NT2/D1 (cell line): ENCODE measurements at places on chromosomes 2 and 18.

GRCh38 chr2:98026927-98027522 lies 31.3 kb upstream of the TMEM131 start:
- no peak for DNase-seq

DNA sequence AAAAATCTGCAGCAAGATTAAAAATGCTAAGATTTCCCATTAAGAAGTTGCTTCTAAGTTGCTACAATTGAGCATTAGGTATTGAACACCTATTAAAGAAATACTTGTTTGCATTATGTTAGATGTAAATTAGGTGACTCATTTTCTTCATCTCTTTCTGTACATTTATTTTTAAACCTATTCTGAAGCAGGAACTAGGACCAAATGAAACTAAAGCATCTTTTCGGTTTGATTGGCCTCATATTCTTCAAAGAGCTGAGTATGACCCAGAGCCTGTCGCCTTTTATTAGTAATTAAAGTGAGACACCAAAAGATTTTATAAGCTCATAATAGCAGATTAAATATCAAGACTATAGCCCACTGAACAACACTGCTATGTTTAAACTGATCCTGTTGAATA lies 83.4 kb upstream of the ZEB2 start:
- DNase-seq: no peak

DNA sequence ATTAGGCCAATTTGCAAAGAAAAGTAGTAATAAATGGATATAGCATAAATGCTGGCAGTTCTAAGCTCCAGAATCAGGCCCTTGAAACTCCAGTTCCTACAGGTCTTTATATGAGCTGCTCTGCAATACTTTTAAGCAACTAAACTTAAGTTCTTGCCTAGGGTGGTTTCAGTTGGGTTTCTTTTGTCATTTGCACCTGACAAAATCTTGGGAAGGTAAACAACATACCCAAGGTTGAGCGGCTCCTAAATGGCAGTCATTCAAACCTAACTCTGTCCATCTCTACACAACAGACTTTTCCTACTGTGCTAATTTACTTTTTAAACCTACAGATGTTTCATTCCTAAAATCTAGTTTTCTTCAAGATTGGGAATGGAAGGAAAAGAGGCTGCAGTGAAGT lies 9.3 kb upstream of the KANSL1L start:
- DNase-seq: no peak

- no peak for DNase-seq
These were observed 220.5 kb downstream of the CYP26B1 start for GRCh38 chr2:71926876-71927756.

DNA sequence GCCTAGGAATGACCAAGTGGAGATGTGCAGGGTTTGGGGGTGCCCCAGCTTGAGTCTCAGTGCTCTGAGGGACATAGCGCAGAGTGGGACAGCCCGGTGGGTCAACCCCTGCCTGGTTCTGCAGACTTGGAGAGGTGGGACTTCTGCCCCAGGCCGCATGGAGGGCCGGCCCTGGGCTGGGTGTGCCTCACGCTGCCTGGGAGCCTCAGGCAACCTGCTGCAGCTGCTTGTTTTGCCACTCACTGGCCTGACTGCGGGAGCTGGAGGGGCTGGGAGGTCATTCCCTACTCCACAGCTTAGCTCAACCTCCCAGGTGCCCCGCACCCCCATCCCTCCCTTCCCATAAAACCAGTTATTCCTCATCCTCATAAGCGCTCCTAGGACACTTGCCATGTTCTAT lies 33.1 kb downstream of the ODC1 start:
- no peak for DNase-seq

GRCh38 chr2:235568431-235568830 lies 74.6 kb downstream of the AGAP1 start:
- no peak for DNase-seq

DNA sequence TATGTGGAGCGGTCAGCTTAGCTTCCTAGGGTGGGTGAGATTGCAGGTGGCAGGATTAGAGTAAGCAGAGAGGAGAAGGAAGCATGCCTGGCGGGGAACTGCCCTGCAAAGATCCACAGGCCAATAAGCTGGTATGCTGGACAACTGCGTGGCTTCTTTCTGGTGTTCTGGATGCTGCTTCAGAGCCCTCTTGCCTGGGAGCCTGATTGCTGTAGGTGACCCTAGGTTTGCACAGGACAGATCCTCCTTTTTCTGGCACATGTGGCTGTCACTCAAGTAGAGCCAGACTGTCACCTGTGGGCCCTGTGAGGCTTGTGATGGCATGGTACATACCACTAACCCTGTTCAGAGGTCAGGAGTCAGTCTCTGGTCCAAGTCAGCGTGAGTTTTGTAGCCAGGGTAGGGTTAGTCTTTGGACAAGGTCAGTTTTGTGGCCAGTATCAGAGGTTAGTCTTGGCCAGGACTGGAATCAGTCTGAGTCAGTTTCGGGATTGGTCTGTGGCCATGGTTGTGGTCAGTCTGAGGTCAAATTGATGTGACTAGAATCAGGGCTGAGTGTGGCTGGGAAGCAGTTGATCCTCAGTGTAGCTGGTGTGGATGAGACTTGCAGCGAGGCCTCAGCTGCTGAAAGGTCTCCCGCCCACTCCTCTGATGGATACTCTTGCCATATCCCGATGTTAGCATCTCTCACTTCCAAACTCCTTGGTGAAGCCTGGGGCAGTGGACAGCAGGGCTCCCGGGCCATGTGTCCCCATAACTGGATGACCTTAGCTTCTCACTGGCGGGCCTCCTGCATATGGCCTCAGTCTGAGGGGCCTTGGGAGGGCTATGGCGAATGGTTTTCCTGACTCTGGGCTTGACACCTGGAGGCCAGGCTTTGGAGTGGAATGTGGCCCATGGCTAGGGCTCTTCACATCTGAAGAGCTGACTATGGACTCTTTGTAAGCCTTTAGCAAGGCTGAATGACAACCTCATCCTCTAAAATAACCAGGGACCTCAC lies 260.5 kb downstream of the DYSF start:
- DNase-seq: no peak

DNA sequence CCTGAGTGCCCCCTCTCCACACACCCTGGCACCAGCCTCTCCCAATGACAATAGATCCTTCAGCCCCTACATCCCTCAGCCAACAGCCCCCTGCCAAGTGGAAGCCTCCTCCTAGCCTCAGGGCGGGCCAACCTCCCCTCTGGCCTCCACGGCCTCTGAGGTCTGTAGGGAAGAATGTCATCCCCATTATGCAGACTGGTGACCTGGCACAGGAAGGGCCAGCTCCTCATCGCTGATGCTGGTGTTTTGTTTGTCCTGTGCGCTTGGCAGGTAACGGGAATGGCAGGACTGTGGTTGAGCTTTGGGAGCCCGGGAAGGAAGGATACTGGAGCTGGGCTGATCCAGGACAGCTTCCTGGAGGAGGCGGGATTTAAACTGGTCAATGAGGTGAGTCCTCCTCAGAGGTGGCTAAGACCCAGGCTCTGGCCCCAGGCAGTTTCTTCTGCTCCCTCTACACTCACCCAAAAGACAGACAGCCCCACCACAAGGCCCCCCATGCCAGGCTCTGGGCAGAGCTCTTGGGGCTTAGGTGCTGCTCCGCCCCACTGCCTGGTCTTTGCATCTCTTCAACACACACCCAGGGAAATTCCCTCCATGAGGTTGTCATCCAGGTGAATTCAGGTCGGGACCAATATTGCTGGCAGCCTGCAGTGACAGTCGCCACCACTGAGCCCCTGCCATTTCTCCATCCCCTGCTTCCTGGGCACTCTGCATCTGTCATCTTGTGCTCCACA lies 75.2 kb upstream of the SMAD7 start:
- DNase-seq: no peak

- no peak for DNase-seq
These were observed 110.2 kb upstream of the RBBP8 start for GRCh38 chr18:22822841-22823508.

DNA sequence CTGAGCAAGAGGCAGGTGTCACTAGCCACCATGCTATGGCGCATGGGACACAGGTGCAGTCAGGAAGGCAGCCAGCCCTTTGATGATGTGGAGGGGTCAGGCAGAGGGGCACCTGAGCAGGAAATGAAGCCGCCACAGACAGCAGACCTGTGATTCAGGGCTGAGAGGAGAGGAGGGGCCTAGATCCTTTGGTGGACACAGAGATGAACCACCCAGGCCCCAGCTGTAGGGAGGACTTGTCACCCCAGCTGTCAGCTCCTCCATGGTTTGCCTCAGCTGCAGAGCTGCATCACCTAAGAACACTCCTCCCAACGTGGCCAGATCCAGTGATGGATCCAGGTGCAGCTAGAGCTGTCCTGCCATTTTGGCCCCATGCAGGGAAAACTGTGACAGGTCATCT lies 11.6 kb downstream of the ASB18 start:
- no peak for DNase-seq

DNA sequence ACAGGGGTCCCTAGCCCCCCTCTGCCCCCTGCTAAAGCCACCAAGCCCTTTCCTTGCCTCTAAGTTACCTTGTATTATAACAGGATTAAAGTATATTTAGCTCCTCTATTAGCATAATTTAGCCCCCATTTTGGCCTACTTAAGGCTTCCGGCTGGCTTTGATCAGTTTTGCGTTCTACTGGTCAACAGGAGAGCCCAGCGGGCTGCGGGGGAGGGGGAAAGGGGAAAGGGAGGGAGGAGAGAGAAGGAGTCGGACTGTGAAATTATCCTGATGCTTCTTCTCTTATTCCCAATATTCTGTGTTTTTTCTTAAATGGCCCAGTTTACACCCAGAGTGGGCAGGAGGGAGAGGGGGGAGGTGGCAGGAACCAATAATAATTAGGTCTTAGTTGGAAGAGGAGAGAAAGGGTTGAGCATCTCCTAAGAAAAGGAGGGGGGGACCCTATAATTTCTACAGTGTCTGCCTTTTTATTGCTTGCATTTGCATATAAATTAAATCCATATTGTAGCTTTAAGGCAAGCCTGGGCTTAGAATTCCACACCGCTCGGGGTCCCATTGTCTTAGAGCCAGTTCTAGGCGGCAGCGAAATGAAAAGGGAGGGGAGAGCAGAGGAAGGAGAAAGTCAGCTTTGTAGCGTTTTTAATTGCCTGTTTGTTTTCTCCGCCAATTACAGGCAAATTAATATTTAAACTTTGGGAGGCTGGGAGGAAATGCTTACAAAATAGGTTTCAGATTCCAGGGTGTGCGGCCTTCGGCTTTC lies 39.6 kb downstream of the EN1 start:
- DNase-seq: peak; percentile 58

DNA sequence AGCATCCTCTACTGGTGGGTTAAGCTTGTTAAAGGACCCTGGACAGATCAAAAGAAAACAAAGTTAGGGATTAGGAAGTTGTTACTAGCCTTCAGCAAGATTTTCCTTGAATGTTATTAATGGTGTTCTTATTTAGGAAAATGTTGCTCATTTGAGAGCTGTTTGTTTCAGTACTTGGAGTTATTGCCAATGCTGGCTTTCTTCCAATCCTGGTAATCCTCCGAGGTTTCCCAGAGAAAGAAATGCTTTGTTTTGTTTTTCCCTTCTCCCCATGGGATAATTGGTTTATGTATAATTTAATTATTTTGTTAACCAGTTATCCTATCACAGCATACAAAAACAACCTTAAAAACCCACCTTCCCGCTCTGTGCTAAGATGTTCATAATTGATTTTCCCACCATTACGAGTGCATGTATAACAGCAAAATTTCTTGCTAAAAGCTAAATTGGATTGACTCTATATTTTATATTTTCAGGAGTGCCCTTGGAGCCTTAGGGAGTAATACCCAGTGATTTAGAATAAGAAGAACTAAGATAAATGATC lies 79.8 kb downstream of the MGAT5 start:
- no peak for DNase-seq
